Stimulated activated CD8-positive, alpha-beta memory T cell treated with anti-CD3 and anti-CD28 coated beads, Interleukin-4, amount 100 ng/mL, for 1 hour (primary cell): ENCODE measurements at places on chromosomes 6 and 20.

DNA sequence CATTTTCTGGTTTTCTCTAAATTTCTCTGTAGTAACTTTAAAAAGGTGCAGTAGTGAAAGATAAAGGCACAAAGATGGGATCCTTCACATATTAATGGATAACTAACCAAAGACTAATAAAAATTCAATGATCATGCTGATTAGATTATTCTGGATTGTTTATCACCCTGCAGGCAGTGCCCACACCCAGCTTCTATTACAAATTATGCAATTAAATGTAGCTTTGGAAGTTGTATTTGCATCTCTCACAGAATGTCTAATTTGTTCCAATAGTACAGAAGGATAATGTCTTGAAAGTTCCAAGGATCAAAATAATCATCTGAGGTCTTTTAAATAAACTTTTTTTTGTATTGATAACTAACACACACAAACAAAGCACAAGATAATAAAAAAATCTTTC lies 837.6 kb downstream of the HACE1 start:
- DNase-seq: no peak

DNA sequence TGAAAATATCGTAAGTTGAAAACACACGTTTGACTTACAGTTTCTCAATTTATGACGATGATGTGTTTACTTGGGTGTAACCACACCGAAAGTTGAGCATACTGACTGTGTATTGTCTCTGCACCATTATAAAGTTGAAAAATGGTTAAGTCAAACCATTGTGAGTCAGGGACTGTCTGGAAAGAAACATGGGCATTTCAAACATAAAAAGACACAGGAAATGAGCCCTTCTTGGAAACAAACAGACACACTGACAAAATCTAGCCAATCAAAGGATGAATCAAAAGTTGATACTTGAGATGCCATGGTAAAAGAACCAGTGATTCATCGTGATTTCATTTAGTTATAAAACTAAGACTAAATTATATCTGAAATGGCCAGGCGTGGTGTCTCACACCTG lies 5.3 kb downstream of the POPDC3 start:
- DNase-seq: no peak

- DNase-seq: no peak
These were observed 180.5 kb downstream of the SYNDIG1 start for GRCh38 chr20:24649787-24650490.

- no peak for DNase-seq
These were observed 211.9 kb downstream of the CDH26 start for GRCh38 chr20:60170116-60170515.

GRCh38 chr6:57017841-57018240 lies 28.7 kb upstream of the KIAA1586 start:
- DNase-seq: no peak

DNA sequence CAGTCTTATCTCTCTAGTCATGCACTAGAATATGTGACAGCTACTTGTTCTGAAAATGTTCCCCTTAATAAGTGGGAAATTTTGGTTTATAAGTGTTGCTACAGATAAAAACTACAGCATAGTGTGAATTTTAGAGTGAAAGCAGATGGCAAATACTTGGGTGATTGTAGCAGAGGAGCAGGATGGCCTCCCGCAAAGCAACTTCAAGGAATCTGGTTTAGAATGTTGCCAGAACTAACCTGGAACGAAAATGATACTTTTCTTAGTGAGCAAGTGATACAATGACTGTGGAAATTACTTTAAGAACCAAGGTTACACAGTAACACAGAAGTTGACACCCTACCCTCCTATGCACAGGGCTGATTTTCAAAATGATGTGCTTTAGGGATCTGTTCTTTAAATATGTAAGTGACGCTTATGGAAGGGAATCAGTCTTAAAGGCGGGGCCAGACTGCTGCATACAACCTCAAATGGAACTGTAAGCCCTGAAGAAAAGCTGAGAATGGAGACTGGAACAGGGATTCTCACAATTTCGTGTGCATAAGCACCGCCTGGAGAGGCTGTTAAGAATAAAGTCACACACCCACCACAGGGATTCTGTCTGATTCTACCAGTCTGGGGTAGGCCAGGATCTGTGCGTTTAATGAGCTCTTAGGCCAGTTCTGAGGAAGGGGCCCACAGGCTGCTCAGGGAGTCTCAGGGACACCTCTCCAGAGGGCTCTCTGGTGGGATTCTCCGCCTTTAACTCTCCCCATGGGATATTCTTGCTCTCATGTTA lies 97.9 kb downstream of the FYN start:
- DNase-seq: no peak
